ENCODE measurements at places on chromosomes 7 and 10. TPM values are rescaled to one million over a fixed set of nuclear protein-coding genes. Genes with fewer than 3 reads are reported as not detected.

The ZFAND4 gene
- 32.2 TPM for total RNA-seq

The ST8SIA6 gene
- total RNA-seq = 4.1 TPM

The CPN1 gene
- total RNA-seq = not detected

The SHH gene
- total RNA-seq = 16.2 TPM
